Astrocyte of the spinal cord (primary cell): ENCODE measurements at places on chromosomes 1 and 21.

GRCh38 chr1:48674641-48675040 lies 102.0 kb downstream of the BEND5 start:
- DNase-seq: peak; percentile 72

GRCh38 chr1:34768856-34769255 lies 9.3 kb downstream of the GJB4 start:
- no peak for DNase-seq

GRCh38 chr1:36119456-36119855 lies 5.6 kb downstream of the COL8A2 start:
- DNase-seq: no peak

DNA sequence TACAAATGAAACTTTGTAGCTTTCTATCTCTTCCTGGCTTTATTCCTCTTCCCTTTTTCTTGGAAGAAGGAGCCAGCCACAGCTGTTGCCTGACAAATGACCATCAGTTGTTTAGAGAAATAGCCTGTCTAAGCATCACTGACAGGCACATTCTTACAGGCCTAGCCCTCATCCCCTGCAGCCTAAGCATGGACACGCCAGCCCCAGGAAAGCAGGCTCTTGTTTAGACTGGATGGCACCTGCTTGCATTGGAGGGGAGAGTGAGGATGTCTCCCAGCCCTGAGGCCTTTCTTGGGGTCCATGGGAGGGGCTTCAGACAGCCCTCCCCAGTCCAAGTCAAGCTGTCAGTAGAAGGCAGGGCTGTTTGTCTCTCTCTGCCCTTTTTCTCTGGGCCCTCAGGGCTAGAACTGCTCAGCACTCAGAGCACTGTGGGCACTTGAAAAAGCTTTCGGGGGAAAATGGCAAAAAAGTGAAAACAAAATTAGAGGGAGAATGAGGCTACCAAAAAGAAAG lies 282.5 kb upstream of the PLXNA2 start:
- DNase-seq: no peak

DNA sequence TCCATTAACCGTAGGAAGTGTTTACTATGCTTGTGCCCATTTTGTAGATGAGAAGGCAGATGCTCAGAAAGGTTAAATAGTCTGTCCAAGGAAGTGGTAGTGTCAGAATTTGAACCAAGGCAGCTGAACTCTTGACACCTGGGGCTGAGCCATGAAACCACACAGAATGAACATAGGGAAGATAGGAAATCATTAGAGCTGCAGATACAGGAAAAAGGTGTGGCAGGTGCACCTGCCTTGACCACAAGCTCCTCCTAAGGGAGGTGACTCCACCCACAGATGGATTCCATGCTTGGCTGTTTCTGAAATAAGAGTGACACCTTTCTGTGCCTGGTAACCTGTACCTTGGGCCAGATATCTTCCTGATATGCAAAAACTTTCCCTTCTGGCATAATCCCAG lies 69.9 kb upstream of the IGSF21 start:
- no peak for DNase-seq

DNA sequence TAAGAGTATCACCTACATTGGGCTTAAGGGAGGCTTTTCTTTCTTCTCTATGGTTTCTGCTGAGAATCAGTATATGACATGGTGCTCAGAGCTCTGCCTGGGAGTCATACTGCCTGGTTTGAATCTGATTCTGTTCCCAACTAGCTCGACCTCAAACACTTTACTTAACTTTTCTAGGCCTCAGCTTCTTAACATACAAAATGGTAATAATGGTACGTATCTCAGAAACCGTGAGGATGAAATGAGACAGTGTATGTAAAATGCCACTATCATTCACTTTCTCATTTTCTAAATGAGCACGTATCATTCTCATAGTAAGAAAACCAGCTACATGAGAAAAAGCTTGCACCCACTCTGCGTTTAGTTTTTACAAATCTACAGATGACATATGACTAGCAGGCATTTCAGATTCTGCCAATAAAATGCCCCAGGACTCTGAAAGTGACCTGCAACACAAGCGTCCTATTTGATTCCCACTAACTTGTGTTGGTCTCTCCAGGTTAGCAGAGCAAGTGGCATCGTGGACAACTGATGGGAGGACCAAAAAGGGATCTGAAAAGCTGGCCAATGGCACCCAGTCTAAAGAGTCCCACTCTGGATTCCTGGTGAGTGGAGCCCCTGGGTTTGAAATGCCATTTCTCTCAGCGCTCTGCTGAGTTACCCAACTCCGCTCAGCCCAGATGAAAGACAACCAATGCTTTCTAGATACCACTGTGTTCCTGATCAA lies 6.1 kb downstream of the CTNNBIP1 start:
- no peak for DNase-seq

GRCh38 chr1:90580176-90580575 lies 136.9 kb downstream of the BARHL2 start:
- no peak for DNase-seq

DNA sequence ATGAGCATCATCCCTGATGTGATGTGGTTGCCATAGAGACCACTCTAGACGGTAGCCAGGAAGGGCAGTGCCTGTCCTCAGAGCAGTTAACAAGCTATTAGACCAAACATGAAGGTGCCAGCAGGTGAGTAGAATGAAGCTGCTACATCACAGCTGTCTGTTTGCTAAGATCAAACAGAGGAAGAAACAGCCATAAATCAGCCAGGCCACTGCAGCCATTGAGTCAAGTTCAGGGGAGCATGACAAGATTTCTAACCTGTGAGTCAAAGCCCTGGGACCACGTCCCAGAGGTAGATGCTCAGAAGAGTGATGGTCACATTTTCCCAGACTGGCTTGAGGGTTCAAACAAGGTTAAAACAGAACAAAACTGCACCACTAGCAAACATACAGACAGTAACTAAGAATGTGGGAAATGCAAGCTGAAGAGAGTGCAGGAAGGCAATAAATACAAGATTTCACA lies 450.6 kb upstream of the DAB1 start:
- DNase-seq: peak; percentile 26

GRCh38 chr1:47002211-47002610 lies 21.3 kb upstream of the CYP4X1 start:
- no peak for DNase-seq

DNA sequence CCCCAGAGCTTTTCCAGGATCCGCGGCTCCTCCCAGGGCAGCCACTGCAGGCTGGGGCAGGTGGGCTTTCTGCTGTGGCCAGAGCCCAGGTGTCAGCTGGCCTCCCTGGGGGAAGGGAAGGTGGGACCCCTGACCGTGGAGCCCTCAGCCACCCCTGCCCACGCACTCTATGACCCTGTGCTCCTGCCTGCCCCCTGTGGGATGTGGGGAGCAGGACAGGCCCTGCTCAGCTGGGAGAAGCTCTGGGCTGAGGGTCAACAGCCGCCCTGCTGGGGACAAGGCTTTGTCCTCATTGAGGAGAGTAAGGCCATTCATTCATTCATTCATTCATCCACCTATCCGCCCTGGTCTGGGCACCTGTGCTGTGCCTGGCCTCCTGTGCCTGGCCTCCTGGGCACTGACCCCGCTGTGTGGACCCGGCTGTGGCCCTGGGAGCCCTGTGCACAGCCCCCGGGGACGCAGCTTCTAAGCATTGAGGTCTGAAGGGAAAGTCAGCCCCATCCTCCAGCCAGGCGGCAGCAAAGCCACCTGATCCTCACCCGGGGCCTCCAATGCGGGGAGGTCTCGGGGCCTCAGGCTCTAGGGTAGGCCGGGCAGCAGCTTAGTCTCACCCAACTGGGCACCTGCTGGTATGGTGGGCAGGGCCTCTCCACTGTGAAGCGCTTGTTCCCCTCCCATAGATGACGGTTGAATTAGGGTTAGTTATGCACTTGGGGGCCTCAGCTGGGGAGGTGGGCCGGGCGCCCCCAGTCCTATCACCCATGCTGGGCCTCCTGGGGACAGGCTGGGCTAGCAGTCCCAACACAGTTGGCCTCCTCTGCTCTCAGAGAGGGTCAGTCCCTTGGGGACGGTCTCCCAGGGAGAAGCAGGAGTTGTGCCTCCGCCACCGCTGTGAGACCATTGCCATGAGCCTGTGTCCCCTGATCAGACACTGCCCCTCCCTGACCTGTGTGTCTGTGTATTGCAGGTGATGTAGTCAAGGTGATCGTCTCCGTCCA lies 6.0 kb downstream of the TNFRSF14 start:
- DNase-seq: no peak

DNA sequence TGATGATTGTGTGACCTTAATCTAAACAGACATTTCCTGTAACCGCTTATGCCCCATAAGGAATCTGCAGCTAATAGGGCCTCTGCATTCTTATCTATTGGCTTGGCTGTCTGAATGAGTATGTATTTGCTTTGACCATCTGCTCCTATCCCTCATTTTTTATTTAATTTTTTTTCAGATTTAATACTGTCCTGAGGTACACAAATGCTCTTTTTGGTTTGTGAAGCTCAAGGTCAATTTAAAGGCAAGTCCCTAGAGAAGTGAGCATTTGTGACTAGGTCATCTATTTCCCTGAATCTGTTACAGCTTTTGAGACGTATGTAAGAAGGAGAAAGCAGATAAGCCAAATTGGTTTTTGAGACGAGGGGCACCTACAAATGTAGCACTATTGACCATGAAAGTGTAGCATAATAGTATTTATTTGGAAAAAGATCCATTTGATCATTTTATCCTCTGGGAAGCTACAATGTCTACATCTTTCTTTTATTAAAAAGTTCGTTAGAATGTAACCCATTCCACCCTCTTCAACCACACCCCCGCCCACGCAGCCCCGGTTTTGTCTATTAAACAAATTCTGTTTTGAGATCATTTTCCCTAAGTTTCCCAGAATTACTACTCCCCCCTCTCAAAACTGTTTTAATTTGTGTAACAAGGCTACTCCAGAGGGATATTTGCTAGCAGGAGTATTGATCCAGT lies 69.2 kb upstream of the HSPA13 start:
- DNase-seq: no peak

DNA sequence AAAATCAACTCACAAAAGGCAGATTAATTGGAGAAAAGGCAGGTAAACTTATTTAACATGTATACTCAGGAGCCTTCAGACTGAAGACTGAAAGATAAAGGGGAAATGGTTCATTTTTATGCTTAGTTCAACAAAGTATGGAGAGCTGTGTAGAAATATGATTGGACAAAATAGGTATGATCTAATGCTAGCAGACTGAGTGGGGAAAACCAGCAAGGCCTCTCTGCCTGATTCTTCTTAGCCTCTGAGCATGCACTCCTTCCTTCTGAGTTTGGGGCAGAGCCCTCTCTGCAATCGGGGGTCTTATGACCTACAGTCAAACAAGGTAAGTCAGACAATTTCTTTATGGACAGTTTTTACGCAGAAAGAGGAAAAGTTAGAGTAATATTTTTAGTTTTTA lies 38.8 kb upstream of the SUCO start:
- DNase-seq: no peak

DNA sequence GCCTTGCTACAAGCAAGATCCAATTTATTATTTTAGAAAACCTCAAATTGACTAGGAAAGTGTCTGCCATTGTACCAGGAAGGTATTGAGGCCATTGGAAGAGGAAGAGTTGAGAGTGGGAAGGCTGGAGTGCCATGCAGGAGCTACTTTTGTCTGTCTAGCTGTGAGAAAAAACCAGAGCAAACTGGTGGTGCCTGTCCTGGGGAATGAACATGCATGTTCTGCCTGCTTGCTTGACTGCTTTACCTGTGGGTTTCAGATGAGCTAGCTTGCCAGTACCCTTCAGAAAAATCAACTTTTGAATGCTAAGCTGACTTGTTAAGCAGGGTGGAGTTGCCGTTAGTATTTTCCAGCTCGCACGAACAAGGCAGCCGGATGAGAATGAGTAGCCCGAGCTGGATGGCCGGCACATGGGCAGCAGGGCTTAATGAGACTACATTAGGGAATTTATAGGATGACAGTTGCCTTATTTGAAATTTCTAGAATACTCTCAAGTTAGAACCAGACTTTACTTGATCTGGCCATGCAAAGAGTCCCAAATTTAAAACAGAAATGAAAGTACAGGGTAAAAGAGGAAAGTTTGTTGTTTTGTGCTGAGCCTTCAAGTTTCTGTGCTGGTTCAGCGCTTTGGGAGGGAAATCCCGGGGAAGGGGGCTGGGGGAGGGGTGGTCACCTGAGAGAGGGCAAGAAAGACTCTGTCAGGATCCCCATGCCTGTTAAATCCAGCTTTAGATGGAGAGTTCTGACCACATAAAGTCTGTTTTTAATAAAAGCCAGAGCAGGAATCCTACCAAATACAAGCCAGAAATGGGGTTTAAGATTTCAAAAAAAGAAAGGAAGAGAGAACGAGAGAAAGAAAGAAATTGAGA lies 29.6 kb upstream of the C1orf105 start:
- no peak for DNase-seq

GRCh38 chr1:194394676-194395075 lies 1208.3 kb upstream of the B3GALT2 start:
- no peak for DNase-seq

- DNase-seq: no peak
Measured at GRCh38 chr21:37159053-37159776, 86.2 kb downstream of the TTC3 start.

- DNase-seq: peak; percentile 69
Measured at GRCh38 chr1:18907021-18907916, 4.9 kb upstream of the ALDH4A1 start.

DNA sequence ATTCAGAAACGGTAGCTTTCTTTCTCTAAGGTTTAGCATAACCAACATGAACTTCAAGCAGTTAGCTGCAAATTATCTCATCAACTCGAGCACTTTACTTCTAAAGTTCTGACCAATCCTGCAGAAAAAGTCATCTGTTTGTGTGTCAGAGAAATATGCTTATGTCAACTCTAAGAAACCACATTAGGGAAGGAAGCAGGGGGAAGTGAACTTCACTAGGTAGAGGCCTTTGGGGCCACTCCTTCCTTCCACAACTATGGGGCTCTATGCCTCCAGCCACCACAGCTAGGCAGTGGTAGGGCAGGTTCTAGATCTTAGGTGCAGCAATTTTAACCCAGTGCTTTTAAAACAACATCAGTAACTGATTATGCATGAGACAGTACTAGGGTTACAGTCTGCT lies 375.9 kb downstream of the DSCAM start:
- DNase-seq: no peak

GRCh38 chr21:45234965-45235364 lies 52.7 kb downstream of the POFUT2 start:
- no peak for DNase-seq

GRCh38 chr1:13826591-13826990 lies 126.6 kb downstream of the PRDM2 start:
- DNase-seq: no peak

- DNase-seq: peak; percentile 77
Measured at GRCh38 chr1:209895709-209896108, 42.3 kb upstream of the SYT14 start.

DNA sequence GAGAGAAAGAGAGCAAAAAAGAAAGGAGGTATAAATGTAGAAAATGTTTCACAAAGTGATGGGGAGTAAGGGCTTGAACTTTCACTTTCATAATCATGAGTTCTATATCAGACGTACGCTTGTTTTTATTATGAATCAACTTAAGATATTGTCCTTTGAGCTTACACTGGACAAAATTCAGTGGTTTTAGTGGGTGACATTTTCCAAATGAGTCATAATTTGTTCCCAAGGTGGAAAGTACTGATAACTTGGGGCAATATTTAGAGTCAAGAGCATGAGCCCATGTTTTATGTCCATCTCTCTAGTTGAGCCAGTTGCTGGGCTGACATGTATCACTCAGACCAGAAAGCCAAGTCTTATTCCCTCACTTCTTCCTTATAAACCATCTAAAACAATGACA lies 161.6 kb downstream of the CHRM3 start:
- peak; percentile 1 for DNase-seq
